ENCODE measurements at places on chromosomes 5 and 9.

- DNase-seq: no peak
These were observed 324.4 kb upstream of the MPDZ start for GRCh38 chr9:13603921-13604320.

GRCh38 chr9:38687389-38687842 is 32.5 kb downstream of the FAM240B start:
- DNase-seq: no peak

GRCh38 chr5:163614787-163615186 is 109.4 kb downstream of the MAT2B start:
- no peak for DNase-seq

DNA sequence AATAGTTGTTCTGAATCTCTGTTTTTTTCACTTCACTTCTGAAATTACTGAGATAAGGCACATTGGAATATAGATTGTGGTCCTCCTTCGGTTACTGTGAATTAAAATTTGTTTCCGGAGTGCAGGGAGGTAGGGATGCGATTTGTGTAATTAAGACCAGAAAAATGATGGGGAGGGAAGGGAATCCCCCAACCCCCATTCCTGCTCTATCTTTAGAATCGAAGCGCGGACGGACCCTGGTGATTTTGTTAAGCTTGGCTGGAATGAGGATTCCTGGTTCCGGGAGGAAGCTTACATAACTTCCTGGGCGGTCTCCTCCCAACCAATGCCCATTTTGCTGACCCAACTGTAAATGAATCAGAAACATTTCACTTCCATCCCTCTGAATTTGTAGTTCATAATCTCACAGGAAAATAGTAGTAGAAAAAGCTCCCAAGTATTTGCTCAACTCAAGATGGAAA is 220.1 kb upstream of the MSX2 start:
- no peak for DNase-seq

DNA sequence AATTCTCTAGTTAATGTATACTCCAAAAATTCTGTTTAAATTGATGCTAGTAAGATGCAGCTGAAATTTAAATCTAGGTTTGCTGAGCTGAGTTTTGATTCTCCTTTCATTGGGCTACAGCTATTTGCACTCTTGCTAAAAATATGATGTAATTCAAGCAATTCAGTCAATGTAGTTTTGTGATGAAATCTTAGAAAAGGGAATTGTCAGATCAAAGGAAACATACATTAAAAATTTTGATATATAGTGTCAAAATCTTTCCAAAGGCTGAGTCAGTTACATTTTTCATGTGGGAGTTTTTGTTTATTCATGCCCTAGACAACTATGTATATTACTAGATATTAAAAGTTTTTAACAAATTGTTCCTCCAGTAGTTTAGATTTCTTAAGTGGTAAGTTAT is 334.9 kb upstream of the DAB2 start:
- no peak for DNase-seq

- no peak for DNase-seq
These were observed 78.6 kb downstream of the MRPS27 start for GRCh38 chr5:72241346-72242003.

GRCh38 chr5:36815871-36816270 is 60.7 kb upstream of the NIPBL start:
- DNase-seq: no peak

DNA sequence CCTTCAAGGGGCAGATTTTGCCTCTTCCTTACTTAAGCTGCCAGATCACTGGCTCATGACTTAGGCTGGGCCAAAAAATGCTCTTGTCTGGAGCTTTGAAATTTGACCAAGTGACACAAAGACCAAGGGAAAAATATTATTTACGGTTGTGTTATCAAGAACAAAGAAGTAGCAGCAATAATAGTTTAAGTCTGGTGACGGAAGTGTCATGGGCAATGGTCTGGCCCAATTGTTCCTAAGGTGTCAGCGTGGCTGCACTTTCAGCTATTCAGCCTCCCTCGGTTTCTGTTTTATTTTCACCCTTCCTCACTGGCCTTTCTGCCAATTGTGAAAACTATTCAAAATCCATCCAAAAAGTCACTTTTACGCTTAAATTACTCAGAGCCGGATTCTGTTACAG is 185.3 kb downstream of the CDH18 start:
- DNase-seq: no peak

- no peak for DNase-seq
These were observed 1026.9 kb downstream of the PTPRD start for GRCh38 chr9:9585920-9586319.

DNA sequence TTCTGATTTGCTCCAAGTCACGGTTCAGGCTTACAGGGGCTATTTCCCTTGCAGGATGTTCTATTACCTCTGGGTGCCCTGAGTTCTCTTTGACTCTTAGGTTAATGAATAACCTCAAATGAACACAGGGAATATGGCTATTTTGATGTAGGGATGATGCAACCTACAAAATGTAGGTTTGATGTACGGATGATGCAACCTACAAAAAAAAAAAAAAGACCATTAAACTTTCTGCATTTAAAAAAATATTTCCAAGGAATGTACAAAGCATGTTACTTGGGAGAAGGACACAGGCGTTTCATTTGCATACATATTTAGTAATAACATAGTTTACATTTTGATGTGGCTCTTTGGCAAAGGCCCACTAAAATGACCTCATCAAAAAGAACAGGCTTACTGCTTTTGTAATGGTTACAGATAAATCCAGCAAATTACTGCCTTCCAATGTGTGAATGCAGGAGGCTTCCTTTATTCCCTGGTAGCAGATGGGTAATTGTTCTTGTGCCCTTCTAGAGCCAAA is 36.3 kb downstream of the ZNF474 start:
- DNase-seq: no peak

DNA sequence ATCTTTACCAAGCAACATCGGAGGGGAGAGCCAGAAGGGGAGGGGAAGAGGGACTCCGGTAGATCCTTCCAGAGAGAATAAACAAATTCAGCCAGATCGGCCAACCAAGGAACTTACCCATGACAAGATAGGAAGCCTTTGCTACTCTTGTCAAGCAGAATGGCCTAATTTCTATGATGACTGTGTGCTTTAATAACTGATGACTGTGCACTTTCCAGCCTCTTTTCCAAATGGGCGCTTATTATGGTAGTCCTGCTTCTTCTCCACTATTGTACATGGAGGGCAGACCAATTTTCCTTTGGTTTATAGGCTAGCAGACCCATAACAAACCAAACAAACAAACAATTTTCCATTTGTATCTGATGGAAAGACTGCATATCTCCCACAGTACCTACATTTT is 163.8 kb upstream of the RFX3 start:
- DNase-seq: no peak

DNA sequence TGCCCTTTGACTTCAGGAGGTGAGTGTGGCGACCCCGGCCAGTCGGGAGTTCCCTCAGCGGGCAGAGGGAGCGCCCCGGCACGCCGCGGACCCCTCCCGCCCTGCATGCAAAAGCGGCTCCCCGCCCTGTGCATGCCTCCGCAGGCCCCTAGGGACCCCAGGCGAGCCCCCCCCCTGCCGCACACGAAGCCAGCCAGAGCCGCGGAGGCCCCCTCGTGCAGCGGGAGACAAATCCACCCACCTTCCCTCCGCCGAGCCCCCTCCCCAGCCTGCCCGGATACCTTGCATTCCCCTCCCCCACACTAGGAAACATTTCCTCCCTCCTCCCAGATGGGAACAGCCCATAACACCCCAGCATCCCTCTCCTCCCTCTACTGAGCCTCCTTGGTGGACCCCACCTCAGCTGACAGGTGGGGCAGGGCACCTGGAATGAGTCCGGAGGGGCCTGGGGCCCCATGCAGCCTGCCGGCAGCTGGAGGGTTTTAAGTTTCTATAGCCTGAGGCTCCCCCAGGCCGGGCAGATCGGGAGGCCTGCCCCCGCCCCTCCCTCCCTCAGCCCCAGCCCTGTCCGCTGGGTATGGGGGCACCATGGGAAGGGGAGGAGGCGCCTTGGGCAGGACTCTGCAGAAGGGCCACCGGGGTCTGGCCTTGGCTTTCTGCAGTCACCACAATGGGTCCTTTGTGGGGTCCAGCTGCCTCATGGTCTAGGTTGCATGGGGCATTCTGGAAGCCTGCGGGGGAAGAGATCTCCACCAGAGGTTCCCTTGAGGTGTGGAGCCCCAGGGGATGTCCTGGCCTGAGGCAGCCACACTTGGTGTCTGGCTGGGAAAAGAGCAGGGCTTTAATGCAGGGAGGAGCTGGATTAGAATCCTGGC is 601 bp downstream of the ERGIC1 start:
- no peak for DNase-seq

GRCh38 chr9:12658531-12659209 is 34.5 kb upstream of the TYRP1 start:
- no peak for DNase-seq

DNA sequence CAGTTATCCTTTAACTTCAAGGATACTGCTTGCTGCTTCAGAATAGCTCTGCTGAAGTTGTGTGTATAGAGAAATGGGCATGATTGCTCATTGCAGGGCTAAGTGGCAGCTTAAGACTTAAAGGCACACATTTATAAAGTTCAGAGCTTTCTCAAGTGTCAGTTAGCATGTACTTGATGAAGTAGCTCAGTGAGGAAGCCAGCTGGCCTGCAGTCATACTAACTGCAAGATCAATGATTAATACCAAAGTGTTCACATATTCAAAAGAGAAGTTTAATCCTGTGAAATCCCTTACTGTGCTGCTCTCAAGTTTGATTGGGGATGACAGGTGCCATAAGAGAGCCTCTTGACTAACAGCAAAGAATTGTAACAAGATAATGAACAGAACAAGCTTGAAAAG is 483.4 kb upstream of the NUDT12 start:
- DNase-seq: no peak

- no peak for DNase-seq
These were observed 49.9 kb downstream of the P4HA2 start for GRCh38 chr5:132177691-132178149.

- DNase-seq: no peak
These were observed 96.5 kb upstream of the PALM2AKAP2 start for GRCh38 chr9:109683521-109683920.

DNA sequence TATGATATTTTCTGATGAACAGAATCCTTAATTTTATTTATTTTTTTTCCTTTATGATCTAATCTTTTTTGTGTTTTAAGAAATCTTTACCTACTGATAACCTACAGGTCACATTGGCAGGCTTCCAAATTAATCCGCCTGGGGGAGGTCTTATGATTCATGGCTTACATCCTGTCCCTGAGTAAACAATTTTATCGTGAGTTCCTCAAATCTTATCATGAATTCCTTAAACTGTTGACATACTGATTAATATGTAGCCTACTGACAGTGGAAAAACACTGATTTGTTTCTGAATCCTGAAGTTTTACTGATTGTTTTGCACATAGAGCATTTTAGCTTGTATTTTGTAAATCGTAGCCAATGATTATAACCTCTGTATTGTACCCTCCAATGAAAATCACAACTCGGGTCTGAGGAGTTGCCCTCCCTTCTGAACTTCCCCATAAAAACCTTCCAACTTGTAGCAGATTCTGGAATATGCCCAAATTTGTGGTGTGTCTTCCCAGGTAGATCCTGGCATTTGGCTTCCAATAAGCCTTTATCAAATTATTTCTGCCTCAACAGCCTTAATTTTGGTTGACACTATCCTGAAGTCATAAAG is 105.6 kb downstream of the VCAN start:
- DNase-seq: no peak

- DNase-seq: no peak
These were observed 4.0 kb upstream of the SHOC1 start for GRCh38 chr9:111798786-111799185.

DNA sequence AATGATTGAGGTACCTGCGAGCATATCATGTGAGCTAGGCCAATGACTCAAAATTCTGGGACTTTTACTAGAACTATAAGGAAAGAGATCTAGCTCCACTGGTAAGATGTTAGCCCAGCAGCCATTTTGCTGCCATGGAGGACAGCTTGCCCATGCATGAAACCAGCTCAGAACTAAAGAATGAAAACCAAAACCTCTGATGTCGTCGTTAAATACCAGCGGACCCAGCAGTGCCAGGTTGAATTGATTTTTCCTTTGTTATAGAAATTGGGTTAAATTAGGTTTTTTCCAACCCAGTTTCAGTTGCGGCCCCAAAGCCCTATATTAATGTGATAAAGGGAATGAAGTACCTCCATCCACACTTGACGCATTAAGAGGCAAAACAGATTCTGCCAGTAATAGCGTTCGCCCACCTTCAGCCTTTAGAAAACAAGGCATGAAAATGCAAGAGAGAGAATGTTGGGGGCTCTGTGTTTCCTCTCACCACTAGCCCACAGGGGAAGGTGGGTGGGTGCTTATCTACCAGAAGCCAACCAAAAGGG is 5.5 kb upstream of the ITK start:
- DNase-seq: no peak

GRCh38 chr9:111527347-111527746 is 2.4 kb downstream of the ZNF483 start:
- DNase-seq: no peak

DNA sequence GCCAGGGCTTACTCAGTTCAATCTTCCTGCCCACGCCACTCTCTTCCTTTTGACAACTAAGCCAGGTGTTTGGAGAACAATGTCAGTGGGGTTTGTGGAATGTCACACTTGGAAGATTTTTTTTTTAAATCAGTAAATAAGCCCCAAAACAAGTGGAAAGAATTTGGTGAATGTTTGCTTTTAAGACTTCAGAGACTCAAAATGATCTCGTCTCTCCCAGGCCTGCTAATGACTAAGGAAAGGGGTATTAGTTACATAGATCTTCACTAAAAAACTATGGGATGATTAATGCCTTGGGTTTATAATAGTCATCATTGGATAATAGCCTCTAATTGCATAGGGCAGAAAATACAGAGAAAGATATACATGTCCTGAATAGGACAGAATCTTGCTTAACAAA is 166.4 kb downstream of the DMRT2 start:
- no peak for DNase-seq

DNA sequence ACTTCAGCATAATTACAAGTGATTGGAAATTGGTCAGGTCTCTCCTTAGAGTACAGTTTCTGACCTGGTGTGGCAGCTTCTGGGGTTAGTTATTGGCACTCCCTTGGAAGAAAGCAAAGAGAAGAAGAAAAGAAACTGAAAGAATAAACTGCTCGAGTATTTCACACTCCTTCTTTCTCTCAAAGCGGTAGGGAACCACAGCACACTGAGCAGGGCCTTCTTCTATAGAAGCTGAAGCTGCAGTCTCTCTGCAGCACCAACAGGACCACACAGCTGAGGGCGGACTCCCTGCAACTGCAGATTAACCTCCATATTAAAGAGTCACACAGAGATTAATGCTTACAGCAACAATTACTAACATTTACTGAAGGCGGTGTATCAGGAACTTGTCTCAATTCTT is 152.0 kb downstream of the TRPM6 start:
- DNase-seq: no peak

- DNase-seq: peak; percentile 96
These were observed 13.7 kb downstream of the TRIO start for GRCh38 chr5:14156650-14157492.

DNA sequence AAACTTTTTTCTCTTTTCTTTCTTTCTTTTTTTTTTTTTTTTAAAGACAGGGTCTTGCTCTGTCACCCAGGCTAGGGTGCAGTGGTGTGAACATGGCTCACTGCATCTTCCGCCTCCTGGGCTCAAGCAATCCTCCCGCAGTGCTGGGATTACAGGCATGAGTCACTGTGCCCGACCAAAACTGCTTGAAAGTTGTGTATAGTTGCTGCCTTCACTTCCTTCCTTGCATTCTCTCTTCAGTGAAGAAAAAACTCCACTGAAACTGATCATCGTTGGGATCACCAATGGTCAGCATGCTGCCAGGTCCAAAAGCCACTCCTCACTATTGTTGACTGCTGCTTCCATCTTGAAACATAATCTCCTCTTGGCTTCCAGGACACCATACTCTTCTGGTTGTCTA is 66.6 kb upstream of the CTNNA1 start:
- DNase-seq: no peak

Data from HS-27A (cell line).